Stimulated activated CD8-positive, alpha-beta memory T cell treated with anti-CD3 and anti-CD28 coated beads, Interleukin-7, amount 100 ng/mL, for 1 hour (primary cell): ENCODE measurements at places on chromosomes 1 and 21.

- no peak for DNase-seq
Observed at GRCh38 chr1:4028139-4028501, 128.0 kb upstream of the C1orf174 start.

GRCh38 chr1:107019166-107019565, 37.3 kb upstream of the PRMT6 start:
- no peak for DNase-seq

DNA sequence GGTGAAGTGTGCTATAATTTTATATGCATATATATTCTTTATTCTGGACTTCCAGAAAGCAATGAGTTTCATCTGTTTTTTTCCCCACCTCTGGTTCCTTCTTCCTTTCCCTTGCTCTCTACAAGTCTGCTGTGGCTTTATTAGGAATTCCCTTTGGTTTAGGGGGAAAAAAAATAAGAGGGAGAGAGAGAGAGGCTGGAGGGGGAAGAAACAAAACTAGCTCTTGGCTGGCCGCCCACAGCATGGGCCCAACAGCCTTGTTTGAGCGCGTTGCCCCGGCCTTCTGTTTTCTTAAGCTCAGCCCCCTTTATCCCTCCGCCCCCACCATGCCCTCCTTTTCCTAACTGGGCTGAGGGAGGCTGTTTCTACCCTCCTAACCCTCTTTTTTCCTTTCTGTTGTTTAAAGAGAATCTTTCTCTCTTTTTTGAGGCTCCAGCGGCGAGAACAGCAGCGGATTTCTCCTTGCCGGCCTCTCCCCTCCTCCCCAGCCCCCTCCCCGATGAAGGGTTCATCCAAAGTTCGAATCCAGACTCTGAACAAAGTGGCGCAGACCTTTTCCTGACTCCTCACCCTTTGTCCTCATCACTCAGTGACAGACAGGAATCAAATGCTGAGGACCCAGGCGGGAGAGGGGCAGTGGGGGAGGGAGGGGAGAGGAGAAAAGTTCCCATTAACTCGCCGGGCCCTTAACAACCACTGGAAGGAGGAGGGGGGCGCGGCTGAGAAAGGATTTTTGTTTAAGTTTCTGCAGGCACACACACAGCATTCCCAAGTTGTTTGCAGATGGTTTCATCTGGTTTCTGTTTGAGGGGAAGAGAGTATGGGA, 29.7 kb downstream of the PBX1 start:
- no peak for DNase-seq

GRCh38 chr1:81428998-81429397, 371.7 kb upstream of the ADGRL2 start:
- DNase-seq = no peak

DNA sequence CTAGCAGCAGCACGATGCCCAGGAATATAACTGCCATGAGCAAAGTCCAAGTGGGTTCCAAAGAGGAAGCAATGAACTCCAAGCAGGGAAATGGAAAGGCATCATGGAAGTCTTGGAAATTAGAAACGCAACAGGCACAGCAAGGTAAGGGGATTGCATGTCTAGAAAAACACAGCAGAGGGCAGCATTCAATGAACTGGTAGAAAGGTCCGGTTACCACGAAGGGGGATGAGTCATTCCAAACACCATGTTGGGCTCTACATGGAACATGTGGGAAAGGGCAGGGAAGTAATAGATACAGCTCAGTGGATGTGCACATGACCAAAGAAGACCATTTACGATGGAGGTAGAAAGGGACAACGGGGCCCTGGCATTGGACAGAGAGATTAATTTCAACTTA, 36.4 kb downstream of the RXRG start:
- DNase-seq = no peak

GRCh38 chr1:244971552-244972216, 107.3 kb upstream of the HNRNPU start:
- DNase-seq = no peak

DNA sequence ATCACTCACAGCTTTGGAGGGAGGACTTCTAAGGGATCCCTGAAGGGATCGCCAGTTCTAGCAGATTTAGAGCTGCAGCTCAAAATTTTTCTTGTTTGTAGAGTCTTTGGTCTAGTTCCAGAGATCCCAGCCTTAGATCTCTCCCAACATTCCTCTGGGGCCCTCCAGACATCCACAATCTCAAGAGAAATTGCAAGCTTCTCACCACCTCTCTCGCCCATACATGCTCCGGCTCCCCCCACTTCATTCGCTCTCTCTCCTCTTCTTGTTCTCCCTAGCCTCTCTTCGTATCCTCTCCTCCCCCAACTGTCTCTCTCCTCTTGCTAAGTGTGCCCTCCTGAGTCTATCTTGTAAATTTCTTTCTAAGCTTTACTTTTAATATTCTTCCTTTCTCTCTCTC, 15.1 kb upstream of the TUT4 start:
- no peak for DNase-seq

GRCh38 chr21:45319461-45320211, 31.9 kb upstream of the POFUT2 start:
- no peak for DNase-seq

GRCh38 chr1:79959635-79960034, 953.1 kb upstream of the ADGRL4 start:
- no peak for DNase-seq

- DNase-seq = no peak
Observed at GRCh38 chr1:155759966-155760630, 71.2 kb downstream of the DAP3 start.

GRCh38 chr1:234561319-234561718, 48.7 kb downstream of the IRF2BP2 start:
- no peak for DNase-seq
